Mucosa of descending colon (tissue), 3 donors: ENCODE measurements at places on chromosomes 16 and 17. TPM values are rescaled to one million over a fixed set of nuclear protein-coding genes. Genes with fewer than 3 reads are reported as not detected.

The KRT16 gene
- total RNA-seq, result not detected

DNA sequence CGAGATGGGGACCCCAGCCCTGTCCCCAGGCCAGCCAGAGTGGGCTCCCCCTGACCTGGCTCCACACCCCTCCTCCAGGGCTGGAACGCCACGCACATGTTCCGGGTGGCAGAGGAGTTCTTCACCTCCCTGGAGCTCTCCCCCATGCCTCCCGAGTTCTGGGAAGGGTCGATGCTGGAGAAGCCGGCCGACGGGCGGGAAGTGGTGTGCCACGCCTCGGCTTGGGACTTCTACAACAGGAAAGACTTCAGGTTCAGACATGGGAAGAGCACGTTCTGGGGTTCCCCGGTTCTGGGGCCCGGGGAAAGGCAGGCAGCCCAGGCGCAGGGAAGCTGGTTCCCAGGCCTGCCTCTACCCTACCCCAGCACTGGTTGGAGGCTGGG is 4.6 kb downstream of the ACE start:
- DNase-seq, result no peak

DNA sequence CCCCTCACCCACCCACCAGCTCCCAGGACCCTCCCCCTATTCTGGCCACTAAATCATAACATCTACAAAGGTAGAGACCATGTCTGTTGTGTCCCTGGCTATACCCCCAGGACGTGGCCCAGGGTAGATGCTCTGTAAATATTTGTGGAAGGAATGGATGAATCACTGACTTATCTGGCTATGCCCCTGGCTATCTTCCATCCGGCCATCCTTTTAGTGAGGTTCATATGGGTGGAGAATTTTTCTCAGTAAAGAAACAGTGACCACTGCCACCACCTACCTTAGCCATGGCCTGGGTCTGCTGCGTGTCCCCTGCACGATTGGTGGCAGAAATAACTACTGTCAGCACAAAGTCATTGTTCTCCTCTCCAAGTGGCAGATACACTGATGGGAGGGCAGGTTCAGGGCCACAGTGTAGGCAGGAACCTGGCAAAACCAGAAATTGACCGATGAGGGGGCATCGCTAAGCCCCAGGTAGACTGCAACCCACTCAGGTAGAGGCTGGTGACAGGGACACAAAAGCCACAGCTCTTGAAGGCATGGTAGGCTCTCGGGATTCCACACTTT is 63.1 kb upstream of the BCO1 start:
- no peak for DNase-seq

The KCNH4 gene
- total RNA-seq, result not detected

DNA sequence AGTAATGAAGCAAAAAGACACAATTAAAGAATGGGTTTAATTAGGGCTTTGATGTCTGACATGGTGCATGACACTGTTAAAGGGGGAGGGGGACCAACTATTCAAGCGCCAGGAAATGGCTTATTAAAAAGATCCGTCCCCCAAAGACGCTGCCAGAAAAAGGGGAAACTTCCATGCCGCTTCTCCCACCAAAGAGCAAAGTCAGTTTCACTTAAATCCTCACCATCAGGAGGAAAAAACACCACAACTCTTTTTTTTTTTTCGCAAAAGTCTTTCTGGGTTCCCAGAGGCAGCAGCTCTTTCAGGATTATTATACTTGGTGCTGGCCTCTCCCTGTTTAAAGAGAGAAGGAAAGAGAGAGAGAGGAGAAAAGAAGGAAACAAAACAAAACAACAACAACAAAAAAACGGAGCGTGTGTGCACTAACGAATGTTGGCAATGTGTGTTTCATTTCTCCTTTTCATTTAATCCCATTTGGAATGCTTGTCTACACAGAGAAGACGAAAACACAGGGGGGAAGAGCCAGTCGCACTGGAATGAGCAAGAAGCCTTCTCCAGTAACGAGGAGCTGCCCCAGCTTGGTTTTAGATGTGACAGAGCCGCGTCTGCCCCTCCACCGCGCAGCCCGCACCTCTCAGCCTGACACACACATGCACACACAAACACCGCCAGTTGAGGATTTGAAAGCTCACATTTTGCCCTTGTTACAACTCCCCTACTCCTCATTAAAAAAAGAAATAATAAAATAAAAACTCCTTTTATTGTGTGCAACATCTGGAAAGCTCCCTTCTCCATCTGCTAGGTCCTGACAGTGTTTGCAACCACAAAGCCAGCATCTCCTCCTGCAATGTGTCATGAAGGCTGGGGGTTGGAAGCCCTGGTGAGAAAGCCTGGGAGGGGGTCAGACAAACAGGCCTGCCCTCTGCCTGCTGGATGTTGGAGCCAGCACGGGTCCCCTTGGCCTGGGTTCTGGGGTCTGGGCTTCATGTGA is 32.7 kb upstream of the AXIN2 start:
- no peak for DNase-seq

The JPT2 gene
- total RNA-seq, result 44.0 TPM
